ENCODE measurements at places on chromosomes 11 and 22. TPM values are rescaled to one million over a fixed set of nuclear protein-coding genes. Genes with fewer than 3 reads are reported as not detected.

BATF2 gene
- total RNA-seq, result 4.0 TPM

DNA sequence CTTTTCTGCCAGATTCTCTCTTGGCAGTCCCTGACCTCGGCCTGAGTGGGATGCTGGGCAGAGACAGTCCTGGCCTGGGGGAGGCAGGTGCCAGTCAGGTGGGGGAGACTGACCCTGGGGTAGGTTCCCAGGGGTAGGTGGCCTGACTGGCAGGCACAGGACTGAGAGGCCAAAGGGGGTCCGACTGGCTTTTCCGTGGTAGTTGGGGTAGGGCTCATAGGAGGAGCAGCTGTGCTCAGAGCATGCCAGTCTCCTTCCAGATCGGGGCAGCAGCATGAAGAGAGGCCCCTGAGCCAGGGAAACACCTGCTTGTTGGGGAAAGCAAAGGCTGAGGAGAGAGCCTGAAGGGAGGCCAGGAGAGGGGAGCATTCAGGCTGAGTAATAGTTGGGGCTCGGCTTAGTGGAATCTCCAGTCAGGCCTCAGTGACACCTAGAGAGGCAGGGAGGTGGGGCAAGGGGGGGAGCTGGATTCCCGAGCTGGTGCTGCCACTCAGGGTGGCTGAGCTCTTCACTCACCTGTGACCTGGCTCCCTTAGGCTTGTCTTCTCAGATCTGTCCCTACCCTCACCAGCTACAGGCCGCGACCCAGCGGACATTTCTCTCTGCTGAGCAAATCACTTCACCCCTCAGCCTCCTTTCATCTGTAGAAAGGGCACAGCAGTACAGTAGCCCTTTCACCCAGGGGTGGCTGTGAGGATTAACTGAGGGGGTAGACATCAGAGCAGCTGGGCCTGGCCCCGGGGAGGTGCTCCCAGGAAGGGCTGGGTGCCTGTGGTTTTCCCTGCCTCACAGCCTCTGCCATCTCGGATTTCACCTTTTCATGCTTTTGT lies 26.2 kb downstream of the MCM5 start:
- no peak overlapping the region for H3K27ac ChIP-seq
- H3K36me3 ChIP-seq, result no peaks in the 10 kb centered on the region
- H3K4me3 ChIP-seq, result no peak overlapping the region
- no peaks in the 10 kb centered on the region for H3K27me3 ChIP-seq
- peaks cover 19% of the 10 kb centered on the region for H3K4me1 ChIP-seq

LRRC4C gene
- not detected for total RNA-seq

MMP13 gene
- not detected for total RNA-seq

PGM2L1 gene
- 4.6 TPM for total RNA-seq

GRCh38 chr11:96288915-96289314 lies 54.1 kb downstream of the MAML2 start:
- no peak overlapping the region for H3K4me3 ChIP-seq
- H3K36me3 ChIP-seq, result no peaks in the 10 kb centered on the region
- no peak overlapping the region for H3K27ac ChIP-seq

DNA sequence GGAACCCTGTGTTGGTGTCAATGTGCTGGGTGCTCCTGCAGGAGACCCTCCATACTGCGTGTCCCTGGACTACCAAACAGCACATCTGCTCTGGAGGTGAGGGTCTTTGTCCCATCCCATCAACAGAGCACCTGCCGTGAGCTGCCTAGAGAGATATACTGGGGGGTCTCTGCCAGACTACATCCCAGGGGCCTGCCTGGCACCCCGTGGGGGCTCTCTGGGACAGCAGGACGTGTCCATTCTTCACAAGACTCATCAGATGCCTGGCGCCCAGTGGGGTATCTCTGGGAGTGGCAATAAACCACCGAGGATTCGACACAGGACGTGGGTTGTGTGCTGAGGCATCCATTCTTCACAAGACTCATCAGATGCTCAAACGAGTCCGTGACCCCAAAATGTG lies 42.7 kb downstream of the SHANK2 start:
- H3K4me3 ChIP-seq, result no peak overlapping the region
- no peak for DNase-seq
- H3K4me1 ChIP-seq, result no peaks in the 10 kb centered on the region
- no peaks in the 10 kb centered on the region for H3K36me3 ChIP-seq
- no peak overlapping the region for H3K27ac ChIP-seq
- peaks cover 13% of the 10 kb centered on the region for H3K27me3 ChIP-seq

DNA sequence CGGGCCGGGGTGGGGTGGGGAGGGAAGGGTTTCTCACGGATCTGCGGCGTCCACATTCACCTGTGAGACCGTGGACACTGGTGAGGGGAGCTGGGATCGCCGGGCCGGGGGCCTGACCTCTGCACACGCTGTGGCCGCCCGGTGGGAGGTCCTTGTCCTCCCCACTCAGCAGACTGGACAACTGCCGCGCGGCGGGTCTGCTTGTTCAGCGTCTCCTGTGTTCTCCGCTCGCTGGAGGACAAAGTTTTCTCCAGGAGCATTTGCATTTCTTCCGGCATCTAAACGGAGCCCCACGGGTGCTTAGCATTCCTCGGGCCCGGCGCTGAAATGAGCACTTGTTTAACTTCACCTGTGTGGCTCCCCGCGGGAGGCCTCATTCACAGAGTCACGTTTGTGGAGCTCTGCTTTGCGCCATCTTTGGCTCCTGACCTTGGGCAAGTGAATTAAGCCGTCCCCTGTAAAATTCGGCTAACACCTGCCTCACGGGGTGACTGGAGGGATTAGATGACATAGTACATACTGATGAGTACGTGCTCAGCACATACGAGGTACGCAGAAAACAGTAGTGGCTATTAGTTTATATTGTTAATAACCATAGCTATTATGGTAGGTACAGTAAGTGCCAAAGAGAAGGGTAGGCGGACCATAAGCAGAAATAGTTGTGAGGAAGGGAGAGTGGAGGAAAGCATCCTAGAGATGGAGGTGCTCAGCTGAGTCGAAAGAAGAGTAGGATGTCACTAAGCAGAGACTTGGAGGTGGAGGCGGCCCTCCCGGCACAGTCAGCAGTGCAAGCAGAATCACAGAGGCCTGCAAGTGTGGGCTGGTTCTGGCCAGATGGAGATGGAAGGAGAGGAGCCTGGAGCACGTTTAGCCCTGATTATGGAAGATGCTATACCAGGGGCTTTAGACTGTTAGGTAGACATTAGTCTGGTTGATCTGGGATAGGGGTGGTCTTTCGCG lies 885 bp downstream of the TRMU start:
- H3K27me3 ChIP-seq, result no peaks in the 10 kb centered on the region
- H3K27ac ChIP-seq, result peak overlapping the region; percentile 11
- peaks cover 9% of the 10 kb centered on the region for H3K4me1 ChIP-seq
- peak; percentile 59 for DNase-seq

Data from GM23248 (cell line).